ENCODE measurements at places on chromosomes 1 and 21.

GRCh38 chr1:93908394-93909145 lies 660 bp downstream of the GCLM start:
- peak; percentile 59 for DNase-seq

DNA sequence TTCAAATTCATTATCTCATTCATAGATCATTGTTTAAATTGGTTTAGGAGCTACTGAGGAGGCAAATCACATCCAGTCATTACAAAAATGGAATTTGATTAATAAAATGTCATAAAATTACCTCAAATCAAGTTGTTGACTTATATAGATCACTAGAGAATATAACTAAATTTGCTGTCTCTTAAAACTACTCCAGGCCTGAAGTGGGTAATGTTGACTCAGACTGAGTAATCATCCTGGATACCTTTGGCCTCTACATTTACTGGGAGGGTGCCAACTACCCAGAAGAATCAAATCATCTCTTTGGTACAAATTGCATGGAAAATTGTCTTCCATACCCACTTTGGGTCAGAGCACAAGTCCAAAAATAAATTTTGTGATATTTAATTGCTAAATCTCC lies 191.2 kb upstream of the GREM2 start:
- no peak for DNase-seq

DNA sequence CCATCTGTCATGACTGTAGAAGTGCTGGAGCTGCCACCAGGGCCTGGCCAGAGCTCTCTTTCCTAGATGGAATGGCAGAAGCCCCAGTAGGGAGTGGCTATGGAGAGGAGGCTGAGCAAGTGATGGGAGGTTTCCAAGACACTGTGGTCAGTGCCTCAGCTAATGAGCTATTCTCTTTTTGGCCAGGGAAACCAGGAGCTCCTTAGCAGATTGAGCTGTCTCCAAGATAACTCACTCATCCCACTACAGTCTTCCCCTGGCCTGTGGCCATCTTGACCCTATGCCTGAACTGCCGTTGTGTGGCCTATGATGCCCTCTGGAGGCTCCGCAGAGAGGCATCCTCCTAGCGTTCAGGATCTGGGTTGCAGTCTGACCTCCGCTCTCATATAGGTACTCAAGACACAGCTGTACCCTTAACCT lies 60.5 kb downstream of the ERI3 start:
- no peak for DNase-seq

DNA sequence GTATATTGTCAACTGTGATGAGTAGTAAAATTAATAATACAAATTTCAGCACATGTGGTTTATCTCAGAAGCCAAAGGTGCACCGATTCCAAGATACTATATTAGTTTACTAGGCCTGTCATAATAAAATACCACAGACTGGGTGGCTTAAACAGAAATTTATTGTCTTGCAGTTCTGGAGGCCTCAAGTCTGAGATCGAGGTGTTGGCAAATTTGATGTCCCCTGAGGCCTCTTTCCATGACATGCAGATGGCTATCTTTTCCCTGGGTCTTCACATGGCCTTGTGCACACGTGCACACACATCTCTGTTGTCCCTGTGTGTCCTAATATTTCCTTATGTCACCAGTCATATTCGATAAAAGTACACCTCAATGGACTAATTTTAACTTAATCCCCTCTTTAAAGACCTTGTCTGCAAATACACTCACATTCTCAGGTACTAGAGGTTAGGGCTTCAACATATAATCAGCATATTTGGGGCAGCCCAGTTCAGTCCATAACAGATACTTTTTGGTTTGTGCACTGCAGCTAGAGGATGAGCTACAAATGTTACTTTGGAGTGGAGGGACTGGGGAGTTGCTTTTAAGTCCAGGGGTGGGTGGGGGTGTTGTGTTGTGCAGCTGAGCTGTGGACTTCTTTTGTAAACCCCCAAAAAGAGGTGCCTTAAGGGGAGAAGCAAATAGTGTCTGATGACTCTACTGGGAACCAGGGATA lies 21.4 kb downstream of the TSNAX start:
- DNase-seq: no peak

DNA sequence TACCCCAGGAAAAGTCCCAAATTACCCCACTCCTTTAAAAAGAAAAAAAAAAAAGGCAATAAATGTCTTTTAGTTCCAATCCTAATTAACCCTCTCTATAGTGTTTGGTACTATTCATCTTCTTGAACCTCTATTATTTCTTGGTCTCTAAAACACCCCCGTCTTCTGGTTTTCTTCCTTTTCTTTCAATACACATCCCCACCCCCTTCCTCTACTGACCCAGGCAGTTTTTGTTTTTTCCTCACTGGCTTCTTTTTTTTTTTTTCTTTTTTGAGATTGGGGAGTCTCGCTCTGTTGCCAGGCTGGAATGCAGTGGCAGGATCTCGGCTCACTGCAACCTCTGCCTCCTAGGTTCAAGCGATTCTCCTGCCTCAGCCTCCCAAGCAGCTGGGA lies 26.1 kb downstream of the EGLN1 start:
- no peak for DNase-seq

DNA sequence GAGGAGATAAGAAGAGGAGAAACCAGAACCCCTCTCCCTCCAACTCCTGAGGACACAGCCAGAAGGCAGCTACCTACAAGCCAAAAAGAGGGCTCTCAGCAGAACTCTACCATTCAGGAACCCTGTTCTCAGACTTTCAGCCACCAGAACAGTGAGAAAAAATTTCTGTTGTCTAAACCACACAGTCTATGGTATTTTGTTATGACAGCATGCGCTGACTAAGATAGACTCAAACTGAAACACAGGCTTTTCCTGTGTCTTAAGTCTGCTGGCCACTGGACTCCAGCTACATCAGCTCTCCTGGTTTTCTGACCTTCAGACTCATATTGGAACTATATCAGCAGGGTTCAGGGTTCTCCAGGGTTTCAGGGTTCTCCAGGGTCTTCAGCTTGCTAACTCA lies 126.5 kb upstream of the TNFSF4 start:
- DNase-seq: no peak

DNA sequence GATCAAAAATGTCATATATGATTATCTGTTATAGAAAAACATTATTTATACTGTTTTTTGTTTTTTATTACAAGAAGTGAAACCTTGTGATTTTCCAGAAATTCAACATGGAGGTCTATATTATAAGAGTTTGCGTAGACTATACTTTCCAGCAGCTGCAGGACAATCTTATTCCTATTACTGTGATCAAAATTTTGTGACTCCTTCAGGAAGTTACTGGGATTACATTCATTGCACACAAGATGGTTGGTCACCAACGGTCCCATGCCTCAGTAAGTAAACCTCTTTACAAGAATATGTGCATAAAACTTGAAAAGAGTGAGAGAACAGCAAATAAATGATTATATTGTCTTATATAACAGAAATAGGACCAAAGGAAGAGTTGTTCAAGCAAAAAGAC lies 14.5 kb downstream of the CFHR4 start:
- DNase-seq: no peak

DNA sequence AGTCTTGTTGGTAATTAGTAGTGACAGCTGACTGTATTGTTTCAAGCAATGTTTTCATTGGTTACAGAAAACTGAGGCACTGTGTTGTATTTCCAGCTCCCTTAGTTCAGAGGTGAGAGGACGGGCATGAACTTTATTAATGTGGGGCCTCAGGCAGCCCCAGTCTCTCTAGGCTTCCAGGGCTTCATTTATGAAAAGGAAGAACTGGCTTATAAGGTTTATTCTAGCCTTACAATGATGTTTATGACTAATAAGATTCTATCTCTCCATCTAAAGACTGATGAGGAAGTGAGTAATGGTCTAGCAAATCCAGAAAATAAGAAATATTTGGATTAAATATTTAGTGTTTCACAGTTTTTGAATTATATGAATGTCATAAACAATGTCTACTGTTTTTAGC lies 41.5 kb downstream of the CBS start:
- no peak for DNase-seq

DNA sequence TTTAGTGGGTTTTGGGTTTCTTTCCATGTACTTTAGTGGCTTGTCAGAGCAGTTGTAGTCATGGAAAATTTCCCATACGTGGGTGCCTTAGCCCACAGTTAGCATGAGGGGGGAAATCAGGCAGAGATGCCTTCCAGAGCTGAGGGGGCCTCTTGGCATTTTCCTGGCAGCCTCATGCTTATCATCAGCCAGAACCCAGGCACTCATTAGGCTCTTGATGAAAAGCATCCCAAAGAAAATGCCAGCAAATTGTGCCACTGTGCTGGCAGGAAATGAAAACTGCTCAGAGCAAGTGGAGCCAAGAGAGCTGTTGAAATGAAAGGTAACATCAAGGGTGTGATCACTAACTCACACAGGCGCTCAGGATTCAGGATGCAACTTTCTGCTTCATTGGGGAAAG lies 128.0 kb downstream of the TNNI3K start:
- no peak for DNase-seq

DNA sequence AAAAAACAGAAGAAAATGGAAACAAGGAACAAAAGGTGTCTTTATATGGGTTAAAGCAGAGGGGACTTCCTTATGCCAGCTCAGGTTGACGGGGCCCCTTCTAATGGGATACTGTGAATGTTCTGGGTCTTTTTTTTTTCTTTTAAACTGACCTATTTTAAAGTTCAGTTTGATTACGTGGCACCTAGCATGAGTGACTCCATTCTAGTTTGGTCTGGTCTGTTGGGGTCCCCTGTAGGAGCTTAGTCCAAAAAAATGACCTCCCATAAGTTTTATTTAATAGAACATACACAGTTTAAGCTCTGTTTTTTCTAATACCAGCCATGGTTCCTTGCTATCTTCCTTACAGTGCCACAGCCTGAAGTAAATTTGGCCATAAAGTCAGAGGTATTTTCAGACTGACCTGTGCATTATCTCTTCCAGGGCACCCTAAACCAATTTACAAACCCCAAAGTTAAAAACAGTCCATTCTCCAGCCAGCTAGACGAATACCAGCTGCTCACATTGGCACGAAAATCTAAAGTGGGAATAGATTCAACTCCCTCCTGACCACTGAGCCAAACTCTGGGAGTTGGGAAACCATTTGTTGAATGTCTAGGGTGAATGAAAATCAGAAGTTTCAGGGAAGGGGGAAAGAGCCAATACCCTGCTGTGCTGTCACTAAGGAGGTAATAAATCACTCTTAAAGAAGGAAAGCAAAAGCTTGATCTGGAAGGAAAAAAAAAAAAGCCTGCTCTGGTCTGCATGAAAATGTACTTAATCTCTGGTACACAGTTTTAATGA lies 42.4 kb downstream of the AKNAD1 start:
- no peak for DNase-seq

GRCh38 chr1:199292896-199293295 lies 654.1 kb downstream of the PTPRC start:
- no peak for DNase-seq

DNA sequence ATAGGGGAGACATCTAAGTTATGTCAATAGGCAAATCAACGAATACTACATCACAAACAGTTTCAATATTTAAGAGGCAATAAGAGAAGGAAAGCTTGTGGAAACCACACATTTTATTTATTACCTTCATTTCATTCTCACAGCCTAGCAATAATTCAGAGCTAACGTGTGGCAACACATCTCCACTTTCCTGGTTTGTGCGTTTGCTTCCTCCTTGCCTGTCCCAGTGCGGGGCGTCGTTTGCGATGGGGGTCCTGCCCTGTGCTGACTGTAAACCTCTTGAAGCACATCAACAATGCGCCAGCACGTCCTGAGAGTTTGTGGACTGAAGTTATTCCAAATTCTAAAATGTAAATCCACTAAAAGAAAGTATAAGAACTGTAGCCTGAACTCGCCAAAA lies 14.4 kb upstream of the VPS26C start:
- DNase-seq: no peak

GRCh38 chr1:228454238-228454637 lies 32.9 kb upstream of the RNF187 start:
- no peak for DNase-seq

GRCh38 chr1:213231795-213232231 lies 180.8 kb downstream of the RPS6KC1 start:
- DNase-seq: no peak

GRCh38 chr1:107442551-107442950 lies 301.7 kb downstream of the NTNG1 start:
- no peak for DNase-seq

DNA sequence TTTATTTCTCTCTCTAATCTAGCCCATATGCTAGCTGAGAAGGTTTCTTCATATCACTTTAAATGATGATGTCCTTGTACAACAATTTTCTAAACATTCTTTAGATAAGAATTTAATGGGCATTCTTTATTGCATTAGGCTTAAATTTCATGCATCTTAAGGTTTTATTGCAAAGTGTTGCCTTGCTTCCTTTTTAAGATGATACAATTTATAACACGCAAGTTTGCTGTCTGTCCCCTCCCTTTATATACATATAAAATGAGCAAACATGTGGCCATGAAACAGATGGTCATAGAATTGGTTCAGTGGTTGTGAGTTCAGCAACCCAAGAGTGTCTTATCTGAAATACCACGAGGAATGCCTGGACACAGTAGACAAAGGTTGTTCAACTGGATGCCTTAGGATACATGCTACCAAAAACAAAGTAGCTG lies 12.1 kb downstream of the NBPF3 start:
- no peak for DNase-seq

DNA sequence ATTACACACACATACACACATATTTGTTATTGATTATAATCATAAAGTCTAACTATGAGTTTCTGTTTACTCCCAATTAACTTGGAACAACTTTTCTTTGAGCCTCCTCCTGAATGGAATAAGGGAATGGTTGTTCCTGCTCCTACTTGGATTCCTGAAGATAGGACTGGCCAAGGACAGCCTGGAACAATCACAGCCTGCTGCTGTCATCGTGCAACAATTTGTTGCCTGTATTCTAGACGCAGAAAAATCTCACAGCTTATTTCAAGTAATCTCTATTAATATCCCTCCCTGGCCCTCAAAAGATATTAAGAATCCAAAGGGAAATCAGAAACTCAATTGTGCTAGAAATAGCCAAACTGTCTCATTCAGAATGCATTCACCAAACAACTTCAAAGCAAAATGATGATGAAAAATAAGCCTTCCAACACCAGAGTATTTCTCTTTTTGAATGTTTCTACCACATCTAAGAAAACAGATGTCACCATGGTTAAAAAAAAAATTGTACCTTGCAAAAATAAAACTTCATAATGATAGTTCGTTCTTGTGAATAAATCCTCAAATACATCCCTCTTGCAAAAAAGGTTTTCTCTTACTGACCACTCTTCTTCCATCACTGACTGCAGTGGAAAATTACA lies 30.9 kb downstream of the RCAN1 start:
- DNase-seq: no peak

GRCh38 chr1:241598249-241598648 lies 41.9 kb downstream of the CHML start:
- no peak for DNase-seq

- no peak for DNase-seq
Measured at GRCh38 chr1:43123031-43123430, 49.1 kb downstream of the EBNA1BP2 start.

DNA sequence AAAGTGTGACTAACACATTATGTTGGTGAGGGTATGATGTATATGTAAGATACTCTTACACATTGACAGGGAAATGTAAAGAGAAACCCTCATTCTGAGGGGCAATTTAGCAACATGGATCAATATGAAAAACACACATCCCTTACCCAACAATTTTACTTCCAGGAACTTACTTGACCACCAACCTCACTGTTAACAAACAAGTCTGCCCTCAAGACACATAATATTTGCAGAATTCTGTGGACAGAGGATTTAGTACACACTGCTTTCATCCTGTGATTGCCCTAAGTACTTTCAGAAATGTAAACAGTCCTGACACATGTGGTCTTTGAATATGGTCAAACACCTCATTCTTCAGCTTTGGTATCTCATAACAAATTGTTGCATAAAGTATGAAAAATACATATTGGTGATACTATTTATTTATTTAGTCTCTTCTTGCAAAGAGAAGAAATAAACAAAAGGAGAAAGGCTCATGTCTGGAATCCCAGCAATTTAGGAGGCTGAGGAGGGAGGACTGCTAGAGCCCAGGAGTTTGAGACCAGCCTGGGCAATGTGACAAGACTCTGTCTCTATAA lies 6.9 kb downstream of the USP48 start:
- DNase-seq: no peak

Data from CD4-positive, alpha-beta T cell treated with Interleukin-17A for 4 hours (primary cell).